GM12864 (cell line): ENCODE measurements at places on chromosomes 6 and 20.

- no peak for DNase-seq
These were observed 43.4 kb downstream of the RALY start for GRCh38 chr20:34037121-34037520.

- no peak for DNase-seq
These were observed 951.1 kb upstream of the ADGRB3 start for GRCh38 chr6:67683960-67684359.

GRCh38 chr6:139081471-139081870, 52.9 kb downstream of the ABRACL start:
- no peak for DNase-seq

DNA sequence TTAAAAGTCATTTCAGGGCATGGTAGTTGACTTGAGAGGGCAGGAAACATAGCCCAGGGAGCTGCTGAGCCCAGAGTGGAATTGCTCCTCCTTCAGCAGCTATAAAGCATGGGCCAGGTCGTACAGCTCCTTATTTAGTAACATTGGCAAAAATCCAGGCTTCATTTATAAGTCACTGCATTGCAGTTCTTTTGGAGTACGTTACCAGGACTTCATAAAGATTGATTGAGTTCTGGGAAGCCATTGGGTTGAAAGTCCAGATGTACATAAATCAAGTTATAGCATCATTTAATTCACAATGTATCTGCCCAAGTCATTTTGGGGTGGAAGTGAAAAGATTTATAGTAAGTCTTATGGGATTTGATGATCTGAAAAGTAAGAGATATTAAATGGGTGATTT, 53.0 kb upstream of the ANKEF1 start:
- DNase-seq: no peak

DNA sequence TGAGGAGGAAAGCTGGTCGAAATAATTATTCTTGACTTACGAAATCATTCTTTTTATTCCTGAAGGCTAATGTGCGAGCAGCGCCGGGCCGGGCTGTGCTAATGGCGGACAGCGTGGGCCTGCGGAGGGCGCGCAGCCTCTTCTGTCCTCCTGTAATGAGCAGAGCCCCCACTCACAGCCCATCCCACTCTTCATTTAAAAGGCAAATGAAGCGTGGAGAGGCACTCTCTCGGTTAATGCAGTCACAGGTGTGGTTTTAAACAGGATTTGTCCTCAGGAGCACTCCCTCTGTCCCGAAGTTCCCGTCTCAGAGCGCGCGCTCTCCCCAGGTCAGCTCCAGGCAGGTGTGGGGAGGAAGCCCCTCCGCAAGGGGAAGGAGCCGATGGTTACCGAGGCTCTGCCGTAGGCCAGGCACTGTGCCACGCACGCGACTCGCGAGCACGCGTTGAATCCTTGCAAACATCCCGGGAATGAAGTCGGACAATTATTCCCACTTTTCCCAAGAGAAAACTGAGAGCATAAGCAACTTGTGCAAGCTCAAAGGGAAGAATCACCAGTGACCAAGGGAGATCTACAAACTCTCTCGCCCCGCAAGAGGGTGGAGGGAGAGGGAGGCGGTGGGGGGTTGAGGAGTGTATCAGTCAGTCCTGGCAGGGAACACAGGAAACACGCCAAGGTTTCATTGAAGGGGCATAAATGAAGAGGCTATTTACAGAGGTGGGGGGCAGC, 35.5 kb upstream of the ZFAND3 start:
- DNase-seq: no peak

DNA sequence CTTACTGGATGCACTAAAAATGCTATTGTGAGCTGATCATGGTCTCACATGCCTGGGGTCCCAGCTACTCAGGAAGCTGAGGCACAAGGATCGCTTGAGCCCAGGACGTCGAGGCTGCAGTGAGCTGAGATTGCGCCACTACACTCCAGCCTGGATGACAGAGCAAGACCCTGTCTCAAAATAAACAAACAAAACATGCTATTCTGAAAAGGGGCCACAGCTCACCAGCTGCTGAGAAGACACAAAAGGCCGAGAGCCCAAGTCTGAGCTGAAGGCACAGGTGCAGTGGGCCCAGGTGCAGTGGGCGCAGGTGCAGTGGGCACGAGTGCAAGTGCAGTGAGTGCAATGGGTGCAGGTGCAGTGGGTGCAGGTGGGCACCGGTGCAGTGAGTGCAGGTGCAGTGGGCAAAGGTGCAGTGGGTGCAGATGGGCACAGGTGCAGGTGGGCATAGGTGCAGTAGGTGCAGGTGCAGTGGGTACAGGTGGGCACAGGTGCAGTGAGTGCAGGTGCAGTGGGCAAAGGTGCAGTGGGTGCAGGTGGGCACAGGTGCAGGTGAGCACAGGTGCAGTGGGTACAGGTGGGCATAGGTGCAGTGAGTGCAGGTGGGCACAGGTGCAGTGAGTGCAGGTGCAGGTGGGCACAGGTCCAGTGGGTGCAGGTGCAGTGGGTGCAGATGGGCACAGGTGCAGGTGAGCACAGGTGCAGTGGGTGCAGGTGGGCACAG, 16.0 kb downstream of the ZBTB46 start:
- no peak for DNase-seq

DNA sequence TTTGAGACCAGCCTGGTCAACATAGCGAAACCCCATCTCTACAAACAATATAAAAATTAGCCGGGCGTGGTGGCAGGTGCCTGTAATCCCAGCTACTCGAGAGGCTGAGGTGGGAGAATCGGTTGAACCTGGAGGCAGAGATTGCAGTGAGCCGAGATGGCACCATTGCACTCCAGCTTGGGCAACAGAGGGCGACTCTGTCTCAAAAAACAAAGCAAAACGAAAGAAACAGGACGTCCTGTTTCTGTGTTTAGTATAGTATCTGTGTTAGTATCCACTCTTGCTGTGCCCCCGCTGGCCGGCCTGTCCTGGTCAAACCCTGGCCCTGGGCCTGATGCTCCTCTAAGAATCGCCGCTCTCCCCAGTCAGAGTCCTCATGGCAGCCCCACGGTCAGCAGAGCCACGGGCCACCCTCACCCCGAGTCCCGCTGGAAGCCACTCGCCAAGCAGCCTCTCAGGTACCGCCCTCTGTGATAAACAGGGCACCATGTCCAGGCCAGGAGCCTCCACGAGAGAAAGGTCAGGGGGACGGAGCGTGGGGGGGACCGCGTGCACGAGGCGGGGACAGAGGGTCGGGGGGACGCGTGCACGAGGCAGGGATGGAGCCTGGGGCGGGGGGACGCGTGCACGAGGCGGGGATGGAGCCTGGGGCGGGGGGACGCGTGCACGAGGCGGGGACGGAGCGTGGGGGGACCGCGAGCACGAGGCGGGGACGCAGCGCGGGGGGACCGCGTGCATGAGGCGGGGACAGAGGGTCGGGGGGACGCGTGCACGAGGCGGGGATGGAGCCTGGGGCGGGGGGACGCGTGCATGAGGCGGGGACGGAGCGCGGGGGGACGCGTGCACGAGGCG, 384.5 kb downstream of the SMOC2 start:
- DNase-seq: no peak

- DNase-seq: no peak
These were observed 278.4 kb downstream of the CDH26 start for GRCh38 chr20:60236613-60237012.

DNA sequence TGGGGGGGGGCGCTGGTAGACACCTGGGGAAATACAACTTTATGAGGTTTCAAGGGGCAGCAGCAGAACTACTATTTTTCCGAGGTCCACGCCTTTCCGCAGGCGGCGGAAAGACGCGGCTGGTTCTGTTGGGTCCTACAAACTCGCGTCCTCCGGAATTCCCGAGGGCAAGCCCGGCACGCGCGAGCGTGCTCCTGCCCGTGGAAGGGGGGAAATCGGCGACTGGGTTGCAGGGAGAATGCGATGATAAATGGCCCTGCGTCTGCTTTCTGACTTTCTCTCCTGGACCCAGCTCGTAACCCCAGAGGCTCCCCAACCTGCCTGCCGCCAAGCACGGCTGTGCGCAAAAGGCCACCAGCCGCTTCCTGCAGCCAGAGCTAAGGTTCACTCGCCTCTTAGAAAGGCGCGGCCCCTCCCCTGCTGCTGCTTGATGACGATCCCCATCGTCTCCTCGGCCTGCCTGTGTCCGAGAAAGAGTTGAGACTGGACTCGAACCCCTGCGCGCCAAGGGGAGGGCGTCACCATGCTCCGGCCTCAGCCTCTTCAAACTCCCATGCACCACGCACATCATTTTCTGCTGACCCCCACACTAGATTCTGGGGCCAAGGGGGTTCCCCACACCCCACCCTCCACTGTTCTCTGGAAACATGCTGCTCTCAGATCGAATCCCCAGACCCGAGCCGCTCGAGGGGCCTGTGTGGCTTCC, 6.7 kb downstream of the FOXA2 start:
- no peak for DNase-seq

DNA sequence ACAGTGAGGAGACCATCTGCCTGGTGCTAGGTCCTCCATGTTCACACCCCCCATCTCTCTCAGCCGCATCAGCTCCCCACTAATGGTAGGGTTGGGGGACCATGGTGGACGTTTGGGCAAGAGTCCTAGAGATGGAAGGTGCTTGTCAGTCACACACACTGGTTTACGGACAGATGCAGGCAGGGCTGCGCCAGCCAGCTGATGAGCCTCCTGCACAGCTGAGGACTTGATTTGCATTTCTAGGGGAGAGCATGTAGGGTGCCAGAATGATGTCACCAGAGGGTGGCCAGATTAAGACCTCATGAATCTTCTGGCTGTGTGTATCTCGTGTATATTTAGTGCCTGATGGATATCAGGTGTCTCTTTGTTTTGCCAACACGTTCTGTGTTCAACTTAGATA, 28.6 kb downstream of the CST8 start:
- no peak for DNase-seq

GRCh38 chr6:3283641-3284435, 25.1 kb downstream of the PSMG4 start:
- no peak for DNase-seq

- no peak for DNase-seq
These were observed 191.6 kb upstream of the MCHR2 start for GRCh38 chr6:100185615-100186014.

GRCh38 chr6:101454106-101454676, 60.7 kb downstream of the GRIK2 start:
- no peak for DNase-seq

DNA sequence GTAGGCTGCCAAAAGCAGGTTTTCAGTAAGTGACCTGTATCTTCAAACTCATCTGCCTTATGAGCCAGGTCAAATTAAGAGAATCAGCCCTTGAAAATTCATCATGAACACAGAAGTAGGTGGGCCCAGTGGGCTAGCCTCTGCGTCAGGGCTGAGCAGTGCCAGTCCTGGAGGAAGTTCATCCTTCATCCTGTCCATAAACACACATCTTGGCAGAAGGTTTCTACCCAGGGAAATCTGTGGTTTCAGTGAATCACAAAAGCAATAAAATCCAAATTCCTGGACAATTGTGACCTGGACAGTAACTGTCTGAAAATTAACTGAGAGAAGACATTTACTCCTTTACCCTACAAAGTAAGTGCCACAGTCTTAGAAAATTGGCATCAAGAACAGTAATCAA, 72.4 kb downstream of the ATG5 start:
- DNase-seq: no peak

DNA sequence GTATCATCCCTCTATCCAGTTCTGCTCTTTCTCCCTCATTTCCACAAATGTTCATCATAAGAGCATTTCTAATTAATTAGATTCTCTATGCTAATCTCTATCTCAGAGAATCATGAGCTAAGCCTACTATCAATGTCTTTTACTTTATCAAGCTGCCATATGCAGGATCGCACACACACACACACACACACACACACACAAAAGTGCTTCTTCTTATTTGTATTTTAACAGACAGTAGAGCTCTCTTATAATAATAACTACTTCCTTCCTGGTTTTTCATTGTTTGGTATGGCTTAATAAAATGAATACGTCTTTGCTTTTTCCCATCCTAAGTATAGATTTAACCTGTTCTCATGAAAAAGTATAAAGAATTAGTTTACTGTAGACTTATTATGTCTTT, 170.2 kb downstream of the HAO1 start:
- no peak for DNase-seq

DNA sequence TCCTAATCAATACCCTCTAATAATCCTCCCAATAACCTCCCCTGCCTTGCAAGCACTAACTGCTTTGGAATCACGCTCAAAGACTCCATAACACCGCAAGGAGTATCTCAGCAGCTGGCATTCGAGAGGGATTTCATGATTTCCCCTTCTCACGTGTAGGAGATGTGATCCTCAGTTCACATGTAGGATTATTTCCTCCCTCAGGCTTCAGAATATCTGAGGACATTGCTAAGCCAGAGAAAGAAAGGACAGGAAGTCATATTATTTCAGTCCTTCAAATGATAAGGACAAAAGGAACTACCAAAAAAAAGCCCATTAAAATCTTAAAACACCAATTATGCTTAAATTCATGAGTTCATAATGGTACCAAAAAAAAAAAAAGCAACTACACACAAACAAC, 122.9 kb downstream of the NFATC2 start:
- DNase-seq: no peak

DNA sequence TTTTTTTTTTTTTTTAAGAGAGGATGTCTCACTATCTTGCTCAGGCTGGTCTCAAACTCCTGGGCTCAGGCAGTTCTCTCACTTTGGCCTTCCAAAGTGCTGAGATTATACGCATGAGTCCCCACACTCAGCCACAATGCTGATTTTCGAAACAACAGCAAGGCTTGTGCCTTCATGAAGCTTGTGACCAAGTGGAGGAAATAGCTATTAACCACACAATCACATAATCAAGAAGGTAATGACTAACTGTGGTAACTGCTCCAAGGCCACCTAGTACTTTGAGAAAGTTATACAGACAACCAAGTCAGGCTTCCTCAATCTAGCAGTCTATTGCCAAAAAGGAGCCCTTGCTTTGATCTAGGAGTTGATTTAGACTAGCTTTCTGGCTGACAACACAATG, 46.3 kb downstream of the SOD2 start:
- no peak for DNase-seq

DNA sequence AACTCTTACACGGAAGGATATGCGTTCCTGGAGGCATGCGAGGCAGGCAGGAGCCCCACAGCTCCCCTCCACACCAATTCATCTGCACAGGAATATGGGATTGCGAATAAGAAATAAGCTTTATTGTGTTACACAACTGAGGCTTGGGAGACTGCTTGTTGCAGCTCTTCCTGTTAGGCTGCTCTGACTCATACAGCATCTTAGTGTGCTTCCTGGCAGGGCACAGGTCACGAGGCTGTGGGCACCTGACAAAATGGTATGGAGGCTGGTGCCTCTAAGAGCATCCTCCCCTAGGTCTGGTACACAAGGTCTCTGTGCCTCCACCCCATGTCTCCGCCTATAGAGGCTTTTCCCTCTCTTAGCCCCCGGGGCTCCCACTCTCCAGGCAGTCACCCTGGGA, 6.8 kb downstream of the SLC22A3 start:
- DNase-seq: no peak

GRCh38 chr6:39678914-39679313, 46.3 kb downstream of the KIF6 start:
- DNase-seq: no peak

GRCh38 chr20:475463-476357, 13.4 kb upstream of the TBC1D20 start:
- no peak for DNase-seq

- no peak for DNase-seq
These were observed 955 bp upstream of the SLC26A8 start for GRCh38 chr6:36025260-36025931.
